ENCODE measurements at places on chromosomes 16 and 17. TPM values are rescaled to one million over a fixed set of nuclear protein-coding genes. Genes with fewer than 3 reads are reported as not detected.

The SUPT4H1 gene
- 117 TPM for total RNA-seq

The INCA1 gene
- total RNA-seq, result 0.61 TPM

The TTYH2 gene
- total RNA-seq, result 13.9 TPM

The SERPINF2 gene
- 0.45 TPM for total RNA-seq

The CAPNS2 gene
- not detected for total RNA-seq

The TEX14 gene
- total RNA-seq, result 0.30 TPM

The MT1B gene
- total RNA-seq, result not detected

The EPX gene
- not detected for total RNA-seq

The WNT3 gene
- not detected for total RNA-seq

The UTS2R gene
- total RNA-seq, result not detected

The FOXN1 gene
- not detected for total RNA-seq

The TMC5 gene
- total RNA-seq, result 0.32 TPM

The CPD gene
- total RNA-seq, result 34.7 TPM

The QPRT gene
- total RNA-seq, result 3.2 TPM

The CA7 gene
- total RNA-seq, result not detected

The TBC1D26 gene
- 1.5 TPM for total RNA-seq

The SPEM3 gene
- not detected for total RNA-seq

The HBA2 gene
- total RNA-seq, result not detected
